ENCODE measurements at places on chromosomes 2 and 18.

- no peak for DNase-seq
These were observed 334.7 kb downstream of the EIPR1 start for GRCh38 chr2:3042601-3043585.

DNA sequence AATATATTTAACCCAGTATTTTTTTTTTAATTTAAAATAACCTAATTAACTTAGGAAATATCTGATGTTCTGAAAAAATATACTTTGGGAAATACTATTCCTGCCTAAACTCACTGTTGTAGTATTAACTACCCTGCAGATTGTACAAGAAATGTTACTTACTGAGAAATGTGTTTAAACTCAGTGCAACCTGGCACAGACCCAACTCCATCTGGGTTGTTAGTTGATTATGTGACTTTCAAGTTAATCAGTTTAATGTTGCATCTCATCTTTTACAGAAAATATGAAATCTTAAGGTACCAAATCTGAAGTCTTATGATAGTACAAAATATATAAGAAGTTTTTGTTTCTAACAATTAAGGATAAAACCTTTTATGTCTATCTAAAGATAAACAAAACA lies 27.3 kb downstream of the VAPA start:
- DNase-seq: no peak

DNA sequence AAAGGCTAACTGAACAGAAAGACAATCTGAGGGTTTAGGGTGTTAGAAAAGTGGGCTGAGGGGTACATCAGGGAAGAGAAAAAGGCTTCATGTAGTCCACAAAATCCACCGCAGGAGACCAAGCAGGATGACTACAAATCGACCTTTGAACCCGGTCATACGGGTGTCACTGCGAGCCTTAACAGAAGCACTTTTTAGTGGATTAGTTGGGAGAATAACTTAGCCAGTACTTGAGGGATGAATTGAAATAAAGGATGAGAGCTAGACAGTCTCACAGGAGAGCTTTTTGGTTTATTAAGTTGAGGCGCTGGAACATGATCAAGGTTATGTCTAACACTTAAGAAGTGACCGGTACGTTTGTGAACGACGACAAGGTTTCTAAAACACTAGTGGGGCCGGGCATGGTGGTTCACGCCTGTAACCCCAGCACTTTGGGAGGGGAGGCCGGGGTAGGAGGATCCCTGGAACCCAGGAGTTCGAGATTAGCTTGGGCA lies 217.7 kb downstream of the MCFD2 start:
- DNase-seq: no peak

DNA sequence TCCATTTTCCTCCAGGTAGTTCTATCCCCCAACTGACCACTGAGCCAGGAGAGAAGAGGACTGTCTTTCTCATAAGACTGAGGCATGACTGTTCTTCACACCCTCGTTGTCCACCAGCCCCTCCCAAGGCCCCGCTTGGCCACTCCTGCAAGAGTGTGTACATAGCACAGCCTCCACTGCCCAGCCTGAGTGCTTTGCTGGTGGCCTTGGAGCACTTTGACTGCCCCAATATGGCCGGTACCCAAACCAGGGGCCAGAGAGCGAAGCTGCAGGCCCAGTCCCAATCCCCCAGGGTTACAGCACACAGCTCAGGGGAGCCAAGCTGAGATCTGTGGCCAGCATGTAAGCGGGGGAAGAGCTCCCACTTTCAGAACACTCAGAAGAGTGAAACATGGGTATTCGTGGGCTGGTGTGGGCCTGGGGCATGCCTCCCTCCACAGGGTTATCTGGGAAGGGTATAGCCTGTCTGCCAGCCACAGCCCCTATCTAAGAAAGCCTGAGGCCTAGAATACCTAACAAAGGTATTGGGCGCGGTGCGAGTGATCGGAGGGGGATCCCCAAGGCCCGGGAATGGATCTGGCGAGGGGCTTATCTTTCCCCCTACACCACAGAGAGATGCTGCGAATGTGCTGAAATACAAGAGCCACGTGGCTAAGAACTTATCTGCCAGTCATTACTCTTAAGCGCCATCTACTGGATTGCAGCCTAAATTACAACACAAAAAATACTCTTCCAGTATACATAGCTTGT lies 163.8 kb downstream of the WDPCP start:
- no peak for DNase-seq

DNA sequence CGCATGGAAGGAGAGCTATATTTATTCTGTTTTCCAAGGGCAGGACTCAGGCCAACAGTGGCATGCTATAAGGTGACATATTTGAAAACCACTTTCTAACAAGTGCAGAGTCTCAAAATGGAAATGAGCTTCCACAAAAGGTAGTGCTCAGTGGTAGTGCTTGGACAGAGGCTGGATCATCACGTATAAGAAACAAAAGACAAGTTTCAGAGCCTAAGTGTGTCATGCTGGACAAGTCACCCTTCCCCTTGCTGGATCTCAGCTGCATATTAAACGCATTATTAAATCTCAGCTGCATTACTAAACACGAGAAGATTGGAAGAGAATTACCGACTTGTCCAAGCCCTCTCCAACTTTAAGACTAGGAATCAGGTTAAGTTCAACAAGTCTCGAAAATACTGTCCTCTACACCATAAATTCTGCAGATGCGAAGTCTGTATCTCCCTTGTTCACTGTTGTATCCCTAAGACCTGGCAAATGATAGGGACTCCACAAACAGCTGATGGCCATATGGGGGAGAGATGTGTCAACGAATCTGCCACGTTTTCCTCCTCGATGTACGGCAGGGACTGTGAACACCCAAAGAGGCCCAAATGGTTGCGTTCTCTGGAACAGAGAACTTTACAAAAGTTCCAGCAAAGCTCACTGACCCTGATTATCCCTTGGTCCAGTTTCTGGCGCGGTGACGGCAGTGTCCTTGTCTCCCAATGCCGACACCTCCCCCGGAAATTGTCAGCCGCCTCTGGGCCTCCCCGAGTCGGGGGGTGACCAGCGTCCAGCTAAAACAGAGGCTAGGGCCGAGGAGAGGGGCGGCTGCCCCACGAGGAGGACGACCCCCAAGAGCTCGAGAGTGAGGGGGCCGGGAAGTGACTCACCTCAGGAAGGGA lies 611 bp downstream of the NOL10 start:
- DNase-seq: no peak

- DNase-seq: no peak
These were observed 429.2 kb downstream of the TNS1 start for GRCh38 chr2:217573571-217573970.

GRCh38 chr18:9337873-9338272 lies 3.3 kb downstream of the TWSG1 start:
- no peak for DNase-seq

Data from NCI-H2081 treated with DMSO at 0.1 percent for 48 hours (cell line).